ENCODE measurements at places on chromosomes 16 and 17.

GRCh38 chr16:50662306-50662940 lies 18.7 kb downstream of the SNX20 start:
- DNase-seq = no peak

DNA sequence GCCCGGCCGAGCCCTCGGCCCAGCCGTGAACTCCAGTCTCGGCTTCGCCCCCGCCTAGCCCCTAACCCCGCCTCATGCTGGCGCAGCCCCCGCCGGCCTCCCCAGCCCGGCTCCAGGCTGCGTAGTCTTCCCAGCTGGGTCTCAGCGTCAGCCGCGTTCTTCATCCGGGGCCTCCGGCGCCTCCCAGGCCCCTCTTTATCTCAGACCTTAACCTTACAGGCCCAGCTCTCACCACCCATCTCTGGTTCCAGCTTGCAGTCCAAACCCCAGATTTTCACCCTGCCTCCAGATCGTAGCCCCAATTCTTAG lies at the start of gene PROCA1:
Gene PROCA1, minus strand, starts transcription at position 166 of the 309 bp plus-strand sequence. CDS start 228 bp downstream, outside the sequence.
- no peak for DNase-seq

GRCh38 chr17:19867329-19868078 lies at the start of gene ULK2:
Gene ULK2 (minus strand): TSS chr17:19867936. CDS start chr17:19867417, 519 bp downstream.
- DNase-seq = peak; percentile 63

DNA sequence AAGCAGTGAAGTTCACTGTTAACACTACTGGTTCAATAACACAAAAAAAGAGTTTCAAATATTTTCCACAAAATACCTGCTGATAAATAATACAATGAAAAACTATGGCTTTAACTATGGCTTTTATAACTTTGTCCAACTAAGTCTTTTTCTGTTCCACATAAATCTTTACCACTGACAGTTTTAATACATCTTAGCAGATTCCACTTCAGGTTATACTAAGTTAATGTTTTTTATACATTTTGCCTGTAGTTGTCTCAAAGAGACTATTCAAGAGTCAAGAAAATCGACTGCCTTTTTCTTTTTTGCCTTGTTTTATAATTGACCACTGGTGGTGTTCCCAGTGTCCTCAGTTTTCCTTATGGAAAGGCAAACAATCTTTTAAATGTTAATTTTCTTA lies 379.7 kb upstream of the PMFBP1 start:
- no peak for DNase-seq

DNA sequence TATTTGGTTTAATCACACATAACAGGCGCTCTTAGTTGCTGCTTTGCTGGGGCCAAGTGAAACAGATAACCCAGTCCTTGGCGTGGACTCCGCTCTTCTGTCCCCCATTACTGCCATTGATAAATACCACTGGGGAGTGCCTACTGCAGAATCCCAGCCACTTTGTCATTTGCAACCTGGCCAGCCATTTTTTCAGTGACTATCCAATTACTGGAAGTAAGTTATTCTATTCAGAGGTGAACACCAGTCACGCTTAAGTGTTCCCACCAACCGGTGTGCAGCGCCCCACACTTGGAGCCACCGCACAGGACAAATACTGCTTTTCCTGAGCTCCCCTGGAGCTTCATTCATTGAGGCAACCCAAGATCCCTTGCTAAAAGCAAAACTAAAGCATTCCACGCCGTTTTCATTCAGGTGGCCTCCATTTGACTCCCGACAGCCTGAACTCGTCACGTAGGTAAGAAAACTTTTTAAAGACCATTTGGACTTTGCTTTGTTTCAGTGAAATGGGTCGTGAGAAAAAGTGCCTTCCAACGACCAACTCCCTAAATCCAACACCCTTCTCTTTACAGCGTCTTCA lies 1.8 kb downstream of the USP7 start:
- no peak for DNase-seq

GRCh38 chr16:1082266-1082951 lies 9.9 kb downstream of the SSTR5 start:
- DNase-seq = no peak

DNA sequence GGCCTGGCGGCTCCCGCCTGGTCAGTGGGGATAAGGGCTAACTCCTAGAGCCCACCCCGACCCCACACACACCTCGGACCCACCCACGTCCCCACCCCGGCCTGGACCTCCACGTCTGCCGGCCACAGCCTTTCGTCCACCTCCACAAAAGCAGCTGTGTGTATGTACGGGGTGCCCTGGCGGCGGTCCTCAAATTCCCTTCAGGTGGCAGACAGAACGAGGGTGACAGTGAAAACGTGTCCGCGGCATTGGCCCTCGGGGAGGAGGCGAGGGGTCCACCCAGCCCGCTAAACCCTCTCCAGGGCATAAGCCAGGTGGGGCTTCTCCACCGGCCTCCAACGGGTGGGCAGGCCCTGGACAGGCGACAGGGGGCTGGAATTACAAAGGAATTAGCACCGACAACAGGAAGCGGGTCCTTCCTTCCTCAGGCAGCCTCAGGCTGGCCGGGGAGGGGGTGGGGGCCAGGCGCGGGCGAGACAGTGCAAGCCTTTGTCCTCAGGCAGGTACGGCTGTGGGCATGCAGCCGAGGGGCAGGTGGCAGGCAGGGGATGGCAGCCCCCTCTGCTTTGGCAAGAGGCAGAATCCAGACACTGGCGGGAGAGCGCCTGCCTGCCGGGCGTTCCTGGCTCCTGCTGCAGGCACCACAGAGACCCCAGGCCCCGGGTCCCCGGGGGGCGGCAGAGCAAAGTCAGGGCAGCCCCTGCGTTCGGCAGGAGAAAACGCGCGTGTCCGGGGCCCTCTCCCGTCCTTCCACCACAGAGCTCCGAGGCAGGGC lies 12.3 kb upstream of the PITPNA start:
- DNase-seq = no peak

DNA sequence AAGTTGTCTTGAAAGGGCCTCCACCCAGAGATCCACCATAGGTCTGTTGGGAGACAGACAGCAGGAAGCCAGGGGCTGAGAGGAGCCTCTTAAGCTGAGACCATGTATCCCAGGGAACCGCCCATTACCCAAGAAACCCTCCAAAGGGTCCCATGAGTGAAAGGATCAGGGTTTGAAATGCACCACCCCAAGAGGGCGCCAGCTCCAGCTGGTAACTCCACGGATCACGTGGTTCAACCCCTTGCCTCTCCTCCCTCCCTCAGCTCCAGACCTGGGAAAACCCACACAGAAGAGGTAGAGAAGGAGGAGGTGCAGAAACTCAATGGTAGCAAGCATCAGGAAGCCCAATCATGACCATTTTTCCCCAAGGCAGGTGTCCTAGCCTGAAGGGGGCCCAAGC lies 148.7 kb downstream of the AIPL1 start:
- no peak for DNase-seq

GRCh38 chr17:8002721-8003593 lies 542 bp downstream of the GUCY2D start:
- no peak for DNase-seq

DNA sequence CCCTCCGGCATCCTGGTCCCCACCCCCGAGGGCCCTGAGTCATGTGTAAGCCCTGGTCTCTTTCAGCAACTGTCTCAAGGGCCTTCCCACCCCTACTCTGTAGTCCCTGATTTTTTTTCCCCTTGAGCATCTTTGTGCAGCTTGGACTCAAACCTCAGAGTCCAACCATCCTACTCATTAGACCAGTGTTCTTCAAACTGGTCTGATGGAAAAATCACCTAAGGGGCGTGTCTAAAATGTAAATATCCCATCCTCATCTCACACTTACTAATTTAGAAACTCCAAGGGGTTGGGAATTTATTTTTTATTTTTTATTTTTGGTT lies 624 bp downstream of the G6PC3 start:
- no peak for DNase-seq

DNA sequence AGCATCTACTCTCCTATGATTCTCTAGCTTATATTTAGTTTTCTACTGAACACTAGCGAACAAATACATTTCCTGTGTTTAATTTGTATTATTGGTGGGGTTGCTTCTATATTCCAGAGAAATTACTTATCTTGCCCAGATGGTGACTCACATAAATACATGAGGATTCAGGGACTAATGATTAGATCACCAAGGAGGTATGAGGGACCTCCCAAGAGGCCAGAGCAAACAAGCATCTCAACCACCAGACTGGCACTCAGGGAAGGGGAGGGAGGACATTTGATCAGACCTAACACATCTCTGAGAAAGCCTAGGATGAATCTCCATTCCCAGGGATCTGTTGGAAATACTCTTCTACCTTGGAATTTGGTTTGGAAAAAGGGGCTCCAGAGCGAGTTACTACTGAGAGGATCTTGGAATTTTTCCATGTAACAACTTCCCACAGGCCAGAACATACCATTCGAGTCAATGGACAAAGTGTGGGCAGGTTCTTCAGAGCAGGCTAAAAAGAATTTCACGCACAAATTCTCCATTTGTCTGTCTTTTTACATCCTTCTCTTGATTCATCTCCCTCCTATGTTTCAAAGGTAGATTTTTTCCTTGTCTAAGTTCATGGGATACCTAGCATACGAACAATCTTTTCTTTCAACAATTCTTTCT lies 262.6 kb upstream of the MYOCD start:
- DNase-seq = no peak

DNA sequence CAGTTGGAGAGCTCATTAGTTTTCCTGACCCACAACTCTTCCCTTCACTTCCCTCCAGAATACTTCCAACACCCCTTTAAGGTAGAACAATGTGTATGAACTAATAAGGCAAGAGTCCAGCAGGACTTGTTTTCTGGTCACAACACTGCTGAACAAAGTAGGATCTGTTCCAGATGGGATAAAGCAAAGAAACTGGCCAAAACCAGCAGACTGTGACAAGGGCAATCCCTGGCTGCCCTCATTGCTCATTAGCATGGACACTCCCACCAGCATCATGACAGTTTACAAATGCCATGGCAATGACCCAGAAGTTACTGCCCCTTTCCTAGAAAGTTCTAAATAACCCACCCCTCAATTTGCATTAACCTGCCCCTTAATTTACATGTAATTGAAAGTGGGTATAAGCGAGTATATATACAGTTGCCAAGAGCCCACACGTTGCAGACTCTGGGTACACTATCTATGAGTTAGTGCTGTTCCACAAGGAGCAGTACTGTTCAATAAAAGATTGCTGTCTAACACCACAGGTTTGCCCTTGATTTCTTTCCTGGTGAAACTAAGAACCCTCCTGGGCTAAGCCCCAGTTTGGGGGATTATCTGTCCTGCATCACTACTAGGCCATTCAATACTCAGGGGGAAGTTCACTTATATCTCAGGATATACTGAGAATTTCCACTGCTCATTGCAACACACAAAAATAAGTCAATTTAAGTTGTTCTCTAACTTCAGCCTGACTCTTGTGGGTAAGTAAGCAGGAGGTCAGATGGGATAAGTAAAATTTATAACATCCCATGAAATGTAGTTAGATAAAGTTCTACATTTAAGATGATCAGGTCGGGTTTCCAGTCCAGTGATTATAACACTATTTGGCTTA lies 82.3 kb downstream of the SSH2 start:
- DNase-seq = no peak

GRCh38 chr17:48439110-48439850 lies 9.3 kb upstream of the SKAP1 start:
- DNase-seq = no peak

DNA sequence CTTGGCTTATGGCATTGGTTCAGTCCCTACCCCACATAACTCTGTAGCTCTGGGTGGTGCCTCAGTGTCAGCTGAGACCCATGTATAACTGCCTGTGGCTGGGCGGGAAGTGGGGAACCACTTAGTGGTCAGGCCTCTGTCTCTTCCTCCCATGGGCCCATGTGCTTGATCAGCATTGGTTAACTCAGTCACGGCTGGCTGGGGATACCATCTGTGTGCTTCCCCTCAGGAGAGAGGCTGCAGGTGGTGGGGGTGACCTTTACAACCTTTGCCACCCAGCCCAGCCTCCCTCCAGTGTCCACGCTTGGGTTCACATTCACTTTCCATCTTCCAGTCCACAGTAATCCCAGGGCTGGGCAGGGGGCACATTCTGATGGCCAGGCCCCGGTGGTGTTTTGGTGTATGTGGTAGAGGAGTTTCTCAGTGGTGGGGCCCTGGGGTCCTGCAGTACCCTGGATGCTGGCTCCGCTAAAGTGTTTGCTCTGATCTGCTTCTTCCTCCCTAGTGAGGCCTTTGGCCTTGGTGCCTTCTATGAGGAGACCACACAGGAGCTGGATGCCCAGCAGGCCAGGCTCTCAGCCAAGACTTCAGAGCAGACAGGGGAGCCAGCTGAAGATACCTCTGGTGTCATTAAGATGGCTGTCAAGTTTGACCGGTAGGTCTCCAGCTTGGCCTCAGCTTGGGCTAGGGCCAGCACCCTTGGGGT lies 10.2 kb upstream of the NFATC3 start:
- no peak for DNase-seq

DNA sequence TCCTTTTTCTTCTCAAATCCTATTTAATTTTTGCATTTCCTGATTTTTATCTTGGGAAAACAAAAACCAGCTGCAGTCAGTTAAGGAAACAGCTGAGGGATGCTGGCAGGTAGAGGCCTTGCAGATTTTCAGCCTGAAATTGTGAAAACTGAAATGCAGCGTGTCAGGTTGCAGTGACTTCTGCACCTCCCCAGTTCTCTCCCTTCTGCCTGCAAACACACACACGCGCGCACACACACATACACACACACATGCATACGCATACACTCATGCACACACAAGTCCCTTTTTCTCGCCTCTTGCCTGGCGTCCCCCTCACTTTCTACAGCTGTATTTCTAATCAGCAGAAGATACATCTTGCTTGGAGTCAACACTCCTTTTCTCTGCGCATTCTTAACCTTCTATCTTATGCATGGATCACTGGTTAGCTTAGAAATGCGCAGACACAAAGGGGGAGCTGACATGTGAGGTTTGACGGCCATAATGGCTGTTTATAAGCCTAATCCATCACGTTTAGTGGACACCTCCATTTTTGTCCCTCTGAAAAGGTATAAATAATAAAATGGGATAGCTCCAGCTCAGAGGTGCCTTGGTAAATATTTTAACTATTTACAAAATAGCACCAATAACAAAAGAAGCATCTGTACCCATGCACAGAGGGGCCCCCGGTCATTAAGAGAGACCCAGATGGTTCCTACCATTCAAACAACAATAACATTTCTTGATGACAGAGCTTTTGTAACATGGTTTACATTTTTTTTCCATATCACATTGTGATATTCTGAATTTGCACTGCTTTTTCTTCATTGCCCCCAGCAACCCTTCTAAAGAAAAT lies 392.1 kb upstream of the SALL1 start:
- DNase-seq = no peak

DNA sequence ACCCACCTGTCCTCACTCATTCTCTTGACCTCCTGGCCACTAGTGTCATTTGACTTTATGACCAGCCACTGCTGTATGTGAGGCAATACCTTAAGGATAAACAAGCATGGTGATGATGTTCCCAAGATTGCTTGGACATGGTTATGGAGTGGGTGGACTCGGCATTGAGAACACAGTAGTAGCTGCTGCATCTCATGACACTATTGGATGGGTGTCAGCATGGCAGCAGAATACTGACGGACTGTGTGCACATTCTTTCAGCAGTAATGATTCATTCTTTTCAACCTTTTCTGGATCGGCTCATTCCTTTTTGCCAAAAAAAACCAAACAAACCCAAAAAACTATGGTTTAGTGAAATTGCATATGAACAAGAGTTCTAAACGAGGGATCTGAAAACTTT lies 13.5 kb downstream of the SPECC1 start:
- no peak for DNase-seq

Data from left renal cortex interstitium (tissue), 4 donors.